ENCODE measurements at places on chromosomes 5 and 9.

DNA sequence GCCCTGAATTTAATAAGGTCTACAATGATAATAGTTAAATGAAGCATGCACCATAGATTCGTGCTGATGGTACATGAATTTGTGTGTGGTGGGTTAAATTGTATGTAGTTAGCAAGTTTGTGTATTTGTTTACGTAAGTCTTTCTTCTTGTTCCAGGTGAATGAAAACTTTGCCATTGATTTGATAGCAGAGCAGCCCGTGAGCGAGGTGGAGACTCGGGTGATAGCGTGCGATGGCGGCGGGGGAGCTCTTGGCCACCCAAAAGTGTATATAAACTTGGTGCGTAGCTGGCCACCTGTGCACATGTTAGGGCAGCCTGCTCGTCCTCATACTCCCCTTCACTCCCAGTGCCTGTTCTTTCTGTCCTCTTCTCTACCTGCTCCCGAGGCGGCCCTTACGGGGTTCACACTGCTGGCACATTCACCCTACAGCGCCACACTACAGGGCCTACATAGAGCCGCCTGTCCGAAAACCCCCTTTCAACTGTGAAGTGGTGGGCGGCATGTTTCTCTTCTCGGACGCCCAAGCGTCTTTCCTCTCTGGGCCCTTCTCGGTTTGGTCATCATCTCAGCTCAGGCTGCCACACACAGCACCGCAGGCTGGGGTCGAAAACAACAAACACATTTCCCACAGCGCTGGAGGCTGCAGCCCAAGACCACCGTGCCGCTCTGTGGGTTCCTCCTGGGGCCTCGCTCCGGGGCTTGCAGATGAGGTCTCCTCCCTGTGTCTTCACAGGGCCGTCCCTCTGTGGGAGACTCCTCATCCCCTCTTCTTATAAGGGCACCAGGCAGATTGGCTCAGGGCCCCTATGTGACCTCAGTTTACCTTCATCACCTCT is 13.2 kb downstream of the NDUFS6 start:
- no peak for DNase-seq

- DNase-seq, result no peak
Observed at GRCh38 chr5:99247346-99247745, 318.5 kb upstream of the CHD1 start.

DNA sequence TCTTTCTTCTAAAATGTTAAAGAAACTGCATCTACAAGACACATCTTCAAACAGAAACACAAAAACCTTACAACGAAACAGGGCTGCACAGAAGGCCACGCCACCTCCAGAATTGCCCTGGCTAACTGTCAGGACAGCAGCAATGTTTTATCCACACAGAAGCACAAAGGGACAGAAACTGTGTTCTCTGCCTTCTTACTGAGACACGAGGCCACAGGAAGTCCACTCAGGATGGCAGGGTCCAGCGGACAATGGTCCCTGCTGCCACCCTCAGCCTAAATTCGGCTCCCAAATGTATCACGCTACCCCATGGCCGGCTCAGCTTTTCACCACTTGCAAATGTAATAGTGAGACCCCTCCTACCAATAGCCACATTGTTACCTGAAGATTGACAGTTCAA is 159.8 kb upstream of the PHYKPL start:
- DNase-seq, result no peak

GRCh38 chr5:77881528-77881927 is 105.4 kb upstream of the TBCA start:
- DNase-seq, result no peak

- no peak for DNase-seq
Observed at GRCh38 chr5:8720506-8720905, 825.4 kb downstream of the SEMA5A start.

DNA sequence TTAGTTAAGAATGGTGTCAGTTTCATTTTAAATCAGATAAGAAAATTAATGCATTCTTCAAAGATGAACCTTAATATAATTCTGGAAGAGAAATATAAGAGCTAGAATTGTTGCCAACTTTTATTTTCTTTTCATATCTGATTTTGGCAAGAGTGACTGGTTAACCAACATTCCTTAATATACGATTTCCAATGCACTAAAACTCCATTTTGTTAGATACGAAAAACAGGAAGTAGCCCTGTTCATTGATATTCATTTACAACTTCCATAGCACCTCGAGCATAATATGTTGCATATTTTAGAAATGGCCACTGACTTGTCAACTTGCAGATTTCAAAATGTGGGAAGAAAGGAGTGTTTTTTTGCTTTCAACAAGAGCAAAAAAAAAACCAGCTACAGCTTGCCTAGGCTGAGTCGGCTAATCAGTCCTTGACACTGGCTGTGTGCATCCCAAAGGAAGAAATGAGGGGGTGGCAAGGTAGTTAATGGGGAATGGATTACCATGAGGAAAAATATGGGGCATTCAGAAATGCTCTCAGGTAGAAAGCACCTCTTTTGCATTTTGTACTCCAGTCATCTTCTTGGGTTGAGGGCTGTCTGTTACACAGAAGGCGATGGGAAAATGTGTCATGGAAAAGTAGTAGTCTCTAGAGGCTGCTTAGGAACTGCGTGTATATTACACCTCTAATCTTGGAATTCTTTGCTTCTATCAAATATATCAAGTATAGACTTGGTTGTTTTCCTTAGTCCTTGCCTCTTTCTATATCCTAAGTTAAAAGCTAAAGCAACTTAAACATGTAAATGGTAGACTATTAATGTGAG is 3.9 kb downstream of the MAP3K1 start:
- no peak for DNase-seq

DNA sequence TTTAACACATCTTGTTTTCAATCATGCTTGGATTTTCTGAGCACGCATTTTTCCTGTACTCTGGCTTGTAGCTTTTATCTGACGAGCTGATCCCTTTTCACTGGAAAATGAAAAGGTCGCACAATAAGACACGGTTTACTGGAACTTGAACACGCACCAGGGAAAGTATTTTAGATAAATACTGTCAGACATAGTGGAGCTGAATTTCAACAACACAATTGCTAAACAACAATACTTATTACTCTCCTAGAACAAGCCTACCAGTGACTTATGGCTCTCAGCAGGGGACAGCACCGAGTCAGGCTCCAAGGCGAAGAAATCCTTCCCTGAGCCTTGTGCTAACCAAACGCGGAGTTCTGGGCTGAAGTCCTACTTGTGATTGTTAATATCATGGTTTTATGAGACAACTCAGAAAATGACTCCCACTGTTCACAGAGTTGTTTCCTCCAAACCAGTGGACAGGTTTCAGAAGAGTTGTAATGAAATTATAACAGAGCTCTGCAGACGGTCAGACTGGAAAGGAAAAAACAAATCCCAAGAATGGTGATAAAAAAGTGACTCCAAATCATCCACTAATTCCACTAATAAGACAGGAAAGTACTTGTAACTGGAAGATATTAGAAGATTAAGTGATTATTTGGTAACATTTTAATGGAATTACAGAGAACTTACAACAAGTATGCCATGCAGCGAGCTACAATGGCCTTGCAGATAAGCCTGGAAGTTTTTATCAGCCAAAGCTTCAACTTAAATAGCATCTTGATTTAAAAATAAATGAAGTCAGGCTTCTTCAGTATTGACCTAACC is 359.6 kb downstream of the EBF1 start:
- DNase-seq, result no peak

GRCh38 chr5:88792144-88792840 is 90.7 kb downstream of the MEF2C start:
- no peak for DNase-seq

GRCh38 chr5:123700624-123701287 is 188.8 kb downstream of the CSNK1G3 start:
- DNase-seq, result no peak

DNA sequence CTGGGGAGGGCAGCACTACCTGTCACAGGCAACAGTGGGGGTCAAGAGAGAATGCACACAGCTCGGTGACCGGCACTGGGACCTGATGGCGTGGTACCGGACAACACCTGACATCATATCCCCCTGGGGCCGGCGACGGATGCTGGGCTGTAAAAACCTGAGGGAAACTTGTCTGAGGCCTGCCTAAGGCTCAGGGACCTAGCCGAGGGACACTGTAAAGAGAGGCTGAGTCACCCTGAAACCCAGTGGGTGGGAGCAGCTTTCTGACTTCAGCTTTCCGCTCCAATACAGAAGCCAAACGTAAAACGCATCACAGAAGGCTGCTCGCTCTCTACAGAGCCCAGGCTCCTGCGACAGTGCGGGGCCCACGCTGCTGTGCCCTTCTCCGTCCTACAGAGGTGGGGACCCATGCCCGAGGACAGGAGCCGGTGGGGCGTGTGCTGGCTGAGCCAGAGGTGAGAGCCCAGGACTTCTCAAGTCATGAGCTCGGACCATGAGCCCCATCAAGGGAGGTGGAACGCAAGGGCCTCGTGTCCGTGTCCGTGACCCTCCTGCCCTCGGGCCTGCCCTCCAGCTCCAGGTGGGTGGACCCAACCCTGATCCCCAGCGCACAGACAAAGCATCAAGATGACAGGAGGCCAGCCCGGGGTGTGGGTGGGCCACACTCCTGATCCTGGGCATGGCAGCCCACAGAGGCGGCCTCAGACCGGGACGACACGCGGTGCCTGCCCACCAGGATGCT is 5.3 kb downstream of the RALGDS start:
- DNase-seq, result no peak

GRCh38 chr5:140295414-140295813 is 7.5 kb downstream of the PFDN1 start:
- no peak for DNase-seq

DNA sequence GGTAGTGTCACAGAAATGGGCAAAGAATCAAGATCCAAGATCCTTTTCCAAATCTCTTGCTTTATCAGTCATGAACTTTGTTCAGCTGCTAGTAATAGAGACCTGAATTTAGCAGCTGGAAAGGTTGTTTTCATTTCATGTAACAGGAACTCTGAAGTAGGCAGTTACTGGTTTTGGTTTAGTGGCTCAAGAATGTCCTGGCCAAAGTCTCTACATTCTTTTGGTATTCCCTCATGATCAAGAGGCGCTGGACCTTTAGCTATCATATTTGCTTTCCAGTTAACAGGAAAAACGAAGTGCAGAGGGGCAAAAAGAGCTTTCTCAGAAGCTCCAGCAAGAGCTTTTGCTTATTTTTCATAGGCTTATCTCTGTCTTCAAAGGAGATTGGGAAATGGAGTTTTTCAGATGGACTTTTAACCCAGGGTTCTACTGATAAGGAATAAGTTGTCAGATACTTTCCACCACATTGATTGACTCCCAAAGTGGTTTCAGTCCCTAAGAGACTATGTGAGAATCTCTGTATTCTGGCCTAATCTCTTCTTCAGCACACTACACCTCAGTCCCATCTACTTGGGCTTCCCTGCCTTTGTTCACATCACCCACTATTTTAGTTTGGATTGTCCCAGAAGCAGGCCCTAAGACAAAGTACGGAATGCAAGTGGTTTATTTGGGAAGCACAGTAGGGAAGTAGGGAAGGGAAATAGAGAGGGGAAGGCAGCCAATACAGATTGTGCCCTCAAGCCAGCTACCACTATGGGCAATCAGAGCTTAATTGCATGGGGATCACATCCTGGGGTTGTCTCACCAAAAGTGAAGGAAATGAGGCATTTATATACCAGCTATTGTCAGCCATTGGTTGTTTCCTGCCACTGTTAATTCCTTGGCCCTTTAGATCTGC is 359.3 kb downstream of the LRRC70 start:
- no peak for DNase-seq

Data from cerebellar nuclear complex (tissue), 1 donor.